Activated CD4-positive, CD25-positive, alpha-beta regulatory T cell treated with anti-CD3 and anti-CD28 coated beads, Interleukin-2, amount 50 U/mL, for 72 hours (primary cell): ENCODE measurements at places on chromosomes 2 and 18.
A peak's percentile ranks its signal among the peaks of the same experiment; 100 is the strongest.

GRCh38 chr2:53435610-53436009, 332.0 kb upstream of the CHAC2 start:
- DNase-seq = no peak

GRCh38 chr18:43271593-43272432, 5.5 kb downstream of the SYT4 start:
- no peak for DNase-seq

GRCh38 chr2:166671235-166671634, 177.2 kb upstream of the SCN7A start:
- no peak for DNase-seq

GRCh38 chr2:96092951-96093350, 23.4 kb downstream of the ADRA2B start:
- DNase-seq = peak; percentile 15

DNA sequence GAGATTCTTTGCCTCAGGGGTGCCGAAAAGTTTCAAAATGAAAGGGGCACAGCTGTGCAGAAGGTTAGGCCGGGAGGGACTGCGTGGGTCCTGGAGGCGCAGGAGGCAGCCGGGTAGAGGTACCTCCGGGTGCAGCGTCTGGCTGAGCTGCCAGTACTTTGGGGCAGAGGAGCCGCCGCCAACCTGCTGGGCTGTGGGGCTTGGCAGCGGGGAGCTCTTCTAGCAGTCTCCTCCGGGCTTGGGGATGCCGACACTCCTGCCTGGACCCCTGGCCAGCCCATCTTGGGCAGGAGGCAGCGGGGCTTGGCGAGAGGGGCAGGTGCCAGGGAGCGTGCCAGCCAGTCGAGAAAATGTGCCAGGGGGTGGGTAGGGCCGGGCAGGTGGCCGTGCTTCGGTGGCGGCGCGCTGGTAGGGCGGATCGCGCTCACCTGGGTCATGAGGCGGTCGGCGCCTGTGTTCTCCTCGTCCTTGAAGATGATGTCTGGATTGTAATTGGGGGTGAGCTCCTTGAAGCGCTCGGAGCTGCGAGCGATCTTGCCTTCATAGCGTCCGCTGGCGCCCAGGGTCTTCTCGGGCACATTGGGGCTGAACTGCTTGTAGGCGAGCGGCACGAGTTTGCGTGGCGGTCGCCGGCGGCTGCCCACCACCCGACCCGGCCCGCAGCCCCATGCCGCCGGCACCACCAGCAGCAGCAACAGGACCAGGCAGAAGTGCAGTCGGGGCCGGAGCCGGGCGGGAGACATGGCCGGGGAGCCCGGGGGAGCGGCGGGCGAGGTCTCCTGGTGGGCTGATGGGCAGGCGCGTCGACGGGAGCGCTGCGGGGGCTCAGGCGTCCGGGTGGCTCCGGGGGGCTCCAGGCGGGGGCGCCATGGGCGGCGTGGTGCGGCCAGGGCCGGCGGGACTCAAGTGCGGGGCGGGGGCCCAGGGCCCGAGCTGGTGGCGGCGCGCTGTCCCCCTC, 717 bp downstream of the IHH start:
- no peak for DNase-seq

DNA sequence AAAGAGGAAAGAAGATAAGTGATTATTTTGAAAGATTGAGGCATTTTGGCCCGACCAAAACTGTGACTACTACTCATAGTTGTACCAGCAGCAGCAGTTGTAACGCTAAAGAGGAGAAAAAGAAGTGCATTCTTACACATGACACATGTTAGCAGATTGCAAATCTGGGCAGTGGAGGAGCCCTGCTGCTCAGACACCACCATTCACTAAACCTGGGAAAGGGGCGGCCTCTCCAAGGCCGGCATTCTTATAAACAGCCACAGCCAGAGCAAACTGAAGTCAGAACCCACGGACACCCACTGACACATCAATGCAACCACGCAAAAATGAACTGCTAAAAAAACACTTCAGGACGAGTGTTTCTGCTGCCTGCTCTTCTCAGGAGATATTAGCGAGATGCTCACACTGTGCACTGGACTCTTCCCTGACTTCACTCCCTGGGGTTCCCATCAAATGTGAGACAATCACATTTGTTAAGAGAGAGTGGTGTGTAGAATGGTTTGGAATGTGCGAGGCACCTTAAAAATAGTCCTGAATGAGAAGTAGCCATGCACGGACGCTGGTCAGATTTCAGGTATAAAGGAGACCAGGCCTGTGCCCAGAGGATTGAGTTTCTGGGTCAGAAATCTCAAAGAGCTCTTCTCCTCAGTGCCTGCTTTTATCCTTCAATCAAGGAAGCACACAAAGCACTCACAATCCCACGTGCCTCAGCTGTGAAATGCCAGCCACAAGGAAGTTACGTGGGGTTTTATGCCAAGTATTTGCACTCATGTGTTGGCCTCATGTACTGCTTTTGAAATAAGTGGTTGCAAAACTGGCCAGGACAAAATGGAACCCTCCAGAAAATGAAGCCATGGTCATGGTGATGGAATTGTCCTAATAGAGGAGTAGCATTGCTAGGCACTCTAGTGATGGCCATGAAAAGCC, 83.4 kb downstream of the MTCL1 start:
- no peak for DNase-seq

DNA sequence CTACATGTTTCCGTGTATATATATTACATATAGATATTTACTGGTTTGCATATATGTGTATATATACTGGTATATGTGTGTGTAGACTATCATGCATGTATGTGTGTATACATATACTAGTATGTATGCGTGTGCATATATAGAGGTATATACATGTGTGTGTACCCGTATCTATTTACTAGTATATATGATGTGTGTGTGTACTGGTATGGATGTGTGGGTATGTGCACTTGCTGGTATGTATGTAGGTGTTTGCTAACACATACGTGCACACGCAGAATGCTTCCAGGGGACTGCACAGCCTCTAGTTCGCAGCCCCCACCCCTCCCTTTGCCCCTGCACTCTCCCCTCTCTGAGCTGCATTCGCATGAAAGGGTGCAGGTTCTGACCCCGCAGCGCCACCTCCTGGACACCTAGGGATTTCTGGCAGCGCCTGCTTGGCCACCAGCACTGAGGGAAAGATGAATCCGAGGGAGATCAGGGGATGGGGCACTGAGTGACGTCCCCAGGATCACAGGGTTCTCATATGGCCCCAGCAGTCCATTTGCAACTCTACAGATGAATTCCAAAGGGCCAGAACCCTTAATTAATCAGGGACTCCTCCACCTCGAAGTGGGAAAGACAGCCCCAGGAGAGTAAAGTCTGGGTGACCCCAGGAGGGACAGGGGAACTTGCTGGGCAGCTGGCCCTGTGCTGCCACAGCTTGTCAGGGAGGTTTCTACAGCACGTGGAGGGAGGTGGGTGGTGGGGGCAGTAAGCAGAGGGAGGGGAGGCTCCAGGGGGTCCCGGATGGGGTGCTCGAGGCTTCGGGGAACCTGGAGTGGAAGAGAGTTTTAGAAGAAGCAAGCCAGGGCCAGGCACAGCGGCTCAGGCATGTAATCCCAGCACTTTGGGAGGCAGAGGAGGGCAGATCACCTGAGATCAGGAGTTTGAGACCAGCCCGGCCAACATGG, 66.8 kb upstream of the ASAP2 start:
- DNase-seq = peak; percentile 67

GRCh38 chr2:120389036-120389391, 43.1 kb downstream of the INHBB start:
- no peak for DNase-seq

- no peak for DNase-seq
These were observed 241.2 kb downstream of the ANAPC1 start for GRCh38 chr2:111642586-111643327.

DNA sequence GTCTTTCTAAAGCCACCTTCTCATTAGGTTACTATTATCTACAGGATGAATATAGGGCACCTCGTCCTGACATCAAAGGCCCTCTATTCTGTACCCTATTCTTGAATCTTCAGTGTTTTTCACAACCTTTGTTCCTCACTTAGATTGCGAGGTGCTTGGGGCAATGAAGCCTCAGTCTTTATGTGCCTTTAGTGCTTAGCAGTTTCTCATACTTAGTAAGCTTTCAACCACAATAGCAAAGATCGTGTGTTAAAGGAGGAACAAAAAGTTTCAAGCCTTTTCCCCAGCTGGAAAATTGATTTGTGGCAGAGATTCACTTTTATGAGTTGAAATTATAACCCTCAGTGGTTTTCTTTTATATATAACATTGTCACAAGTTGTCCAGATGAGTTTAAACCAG, 226.9 kb downstream of the MYO3B start:
- no peak for DNase-seq

DNA sequence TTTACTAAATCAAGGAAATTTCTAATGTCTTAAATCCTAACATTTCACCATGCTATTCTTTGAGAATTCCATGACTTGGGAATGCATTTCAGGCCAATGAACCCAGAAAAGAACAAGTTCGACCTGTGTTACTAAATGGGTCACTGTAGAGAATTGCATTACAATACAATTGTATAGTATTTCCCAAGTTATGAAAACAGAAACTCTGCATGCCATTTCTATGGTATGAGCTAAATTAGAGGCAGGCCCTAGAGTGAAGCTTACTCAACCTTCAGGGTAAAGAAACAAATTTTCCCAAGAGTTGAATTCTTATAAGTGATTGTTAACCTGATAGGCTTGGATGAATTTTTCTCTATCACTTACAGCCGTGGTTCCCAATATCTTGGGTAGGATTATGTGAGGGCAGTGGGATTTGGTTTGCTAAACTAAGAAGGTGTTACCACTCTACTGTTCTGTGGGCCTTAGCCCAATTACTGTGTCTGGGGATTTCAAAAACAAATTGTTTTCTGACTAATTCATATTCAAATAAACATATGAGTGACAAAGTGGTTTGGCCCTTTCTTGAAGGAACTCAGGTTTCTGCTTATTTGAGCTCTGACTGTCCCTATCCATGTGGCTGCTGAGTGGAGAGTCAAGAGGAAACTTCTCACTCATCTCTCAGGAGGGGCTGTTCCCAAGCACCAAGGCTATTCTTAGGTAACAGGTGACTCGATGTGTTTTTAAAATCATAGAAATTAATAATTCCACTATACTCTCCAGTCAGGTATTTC, 11.2 kb upstream of the SERPINB7 start:
- no peak for DNase-seq

GRCh38 chr2:219522111-219523030, 8.1 kb downstream of the ASIC4 start:
- DNase-seq = no peak
